ENCODE measurements at places on chromosomes 7 and 10.

GRCh38 chr7:132697003-132697402 lies 120.7 kb upstream of the PLXNA4 start:
- no peak for DNase-seq

- DNase-seq: no peak
Measured at GRCh38 chr10:31619531-31620061, 300.6 kb downstream of the ZEB1 start.

DNA sequence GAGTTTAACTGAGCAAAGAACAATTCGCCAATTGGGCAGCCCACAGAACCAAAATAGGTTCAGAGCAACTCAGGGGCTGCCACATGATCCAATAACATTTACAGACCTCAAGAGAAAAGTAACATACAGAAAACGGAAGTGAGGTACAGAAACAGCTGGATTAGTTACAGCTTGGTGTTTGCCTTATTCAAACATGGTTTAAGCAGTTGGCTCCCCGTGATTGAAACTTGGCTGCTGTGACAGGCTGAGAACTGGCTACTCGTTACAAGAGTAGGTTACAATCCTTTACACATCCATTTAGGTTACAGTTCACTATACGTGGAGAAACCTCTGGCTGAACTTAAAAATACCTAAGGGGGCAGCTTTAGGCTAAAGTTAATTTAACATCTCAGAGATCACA lies 673.1 kb upstream of the PHF14 start:
- DNase-seq: no peak

DNA sequence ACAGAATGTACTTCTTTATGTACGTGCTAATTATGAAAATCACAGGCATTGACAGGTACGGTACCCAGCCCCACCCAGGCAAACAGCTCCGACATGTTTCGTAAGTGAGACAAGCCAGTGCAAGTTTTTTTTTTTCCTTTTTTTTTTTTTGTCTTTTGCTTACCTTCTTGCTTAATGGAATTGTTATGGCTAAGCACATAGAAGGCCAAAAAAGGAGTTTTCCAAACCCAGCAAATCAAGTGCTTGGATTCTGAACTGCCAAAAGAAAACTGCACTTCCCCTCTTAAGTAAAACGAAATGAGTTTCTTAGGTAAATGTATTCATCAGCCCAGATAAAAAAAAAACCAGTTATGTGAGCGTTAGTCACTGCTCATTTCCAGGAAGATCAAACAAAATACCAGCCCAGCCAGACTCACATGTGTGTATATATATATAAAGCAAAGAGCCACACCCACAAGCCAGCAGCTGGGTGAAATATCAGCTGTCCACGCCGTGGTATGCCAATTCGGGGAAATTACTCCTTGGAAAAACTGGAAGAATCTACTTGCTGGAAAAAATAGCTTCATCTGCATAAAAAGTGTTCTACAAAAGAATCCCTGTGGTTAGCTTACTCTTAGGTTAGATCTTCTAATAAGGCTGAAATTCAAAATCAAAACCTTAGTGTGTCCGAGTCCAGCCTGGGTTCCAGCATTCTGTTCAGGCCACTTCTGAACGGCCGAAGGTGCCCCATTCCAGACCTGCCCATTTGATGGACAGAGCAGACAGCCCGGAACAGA lies 8.0 kb downstream of the KLF6 start:
- peak; percentile 40 for DNase-seq

DNA sequence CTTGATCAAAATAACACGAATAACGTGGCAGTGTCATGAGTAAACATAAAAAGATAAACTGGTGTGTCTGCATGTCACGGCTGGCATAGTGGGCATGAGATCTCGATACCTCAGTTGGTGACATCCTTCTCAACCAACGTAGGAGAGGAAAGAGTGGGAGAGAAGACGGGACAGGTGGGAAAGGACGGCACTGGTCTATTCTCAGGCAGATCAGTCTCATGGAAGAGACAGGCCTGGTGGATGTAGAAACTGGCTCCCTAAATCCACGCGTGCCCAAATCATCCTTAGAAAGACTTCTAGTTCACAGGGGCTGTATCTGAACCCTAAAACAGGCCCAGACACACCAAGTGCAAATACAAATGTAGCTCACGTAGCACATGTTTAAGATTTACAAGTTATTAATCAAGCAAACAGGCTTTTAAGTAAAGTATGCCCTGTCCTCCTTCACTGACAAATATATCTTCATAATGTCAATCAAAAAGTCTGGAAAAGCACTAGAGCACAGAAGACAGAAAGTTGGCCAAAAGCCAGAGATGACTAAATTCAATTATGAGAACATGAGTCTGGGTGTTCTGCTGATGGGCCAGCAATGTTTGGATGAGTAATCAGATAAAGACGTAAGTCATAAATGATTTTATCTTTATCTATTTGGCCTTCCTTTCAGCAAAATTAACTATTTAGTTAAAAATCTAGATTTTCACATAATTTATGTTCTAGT lies 56.3 kb downstream of the SFMBT2 start:
- no peak for DNase-seq

- DNase-seq: peak; percentile 32
Measured at GRCh38 chr10:32795598-32796183, 162.3 kb downstream of the ITGB1 start.

- DNase-seq: no peak
Measured at GRCh38 chr7:64581926-64582894, 19.3 kb upstream of the ZNF680 start.

DNA sequence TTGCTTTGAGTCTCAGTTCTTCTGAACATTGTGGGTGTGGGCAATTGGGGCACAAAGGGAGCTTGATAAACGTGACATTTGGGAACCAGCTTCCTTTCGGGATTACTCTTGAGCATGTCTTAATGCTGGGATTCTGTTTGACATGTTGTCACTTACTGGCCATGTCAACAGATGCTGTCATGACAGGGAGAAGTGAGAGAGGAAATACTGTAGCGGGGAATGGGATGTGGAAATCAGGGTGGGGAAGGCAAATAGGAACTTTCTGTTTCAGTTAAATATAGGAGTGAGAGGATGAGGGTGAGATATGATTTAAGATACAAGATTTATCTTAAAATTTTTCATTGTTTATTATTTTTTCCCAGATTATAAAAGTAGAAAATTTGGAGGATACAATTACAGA lies 83.9 kb downstream of the SEC23IP start:
- no peak for DNase-seq

GRCh38 chr10:99339077-99339476 lies 9.9 kb downstream of the CNNM1 start:
- peak; percentile 52 for DNase-seq

GRCh38 chr10:122974543-122975064 lies 5.6 kb upstream of the PSTK start:
- DNase-seq: no peak

DNA sequence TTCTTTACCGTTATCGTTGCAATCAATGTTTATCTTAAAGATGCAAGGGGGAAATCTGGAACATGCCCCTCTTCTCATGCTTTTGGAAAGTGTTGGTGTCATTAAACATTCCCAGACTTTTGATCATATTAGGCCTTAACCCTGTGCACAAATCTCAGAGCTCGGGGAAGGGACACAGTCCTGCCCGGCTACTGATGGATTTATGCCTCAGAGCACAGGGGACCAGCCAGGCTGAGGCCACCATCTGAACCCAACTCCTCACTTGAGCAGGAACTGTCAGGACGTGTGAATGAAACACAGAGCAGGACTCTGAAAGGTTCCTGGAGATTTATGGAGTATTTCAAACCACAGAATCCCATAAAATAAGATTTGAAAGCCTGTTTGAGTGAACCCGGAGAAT lies 132.0 kb upstream of the CXCL12 start:
- no peak for DNase-seq

DNA sequence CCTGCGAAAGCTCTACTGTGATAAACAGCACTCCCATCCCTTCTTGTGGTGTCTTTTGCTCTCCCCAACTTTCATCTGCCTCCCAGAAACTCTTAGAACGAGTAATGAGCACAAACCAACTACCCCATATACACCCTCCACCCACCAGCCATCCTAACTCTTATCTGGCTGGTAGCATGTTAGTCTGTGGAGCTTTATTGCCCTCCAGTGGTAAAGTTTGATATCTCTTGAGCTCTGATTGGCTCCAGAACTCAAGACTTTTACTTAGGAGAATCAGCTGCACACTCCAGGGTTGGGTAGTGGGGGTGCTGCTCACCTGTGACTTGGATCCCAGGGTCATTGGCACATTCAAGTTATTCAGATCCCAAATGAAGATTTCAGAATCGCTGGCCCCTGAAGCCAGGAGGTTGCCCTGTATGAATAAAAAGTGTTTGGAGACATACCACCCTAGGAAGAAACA lies 10.9 kb downstream of the SEC31B start:
- peak; percentile 66 for DNase-seq

GRCh38 chr7:22681312-22681711 lies 45.7 kb upstream of the IL6 start:
- DNase-seq: no peak

DNA sequence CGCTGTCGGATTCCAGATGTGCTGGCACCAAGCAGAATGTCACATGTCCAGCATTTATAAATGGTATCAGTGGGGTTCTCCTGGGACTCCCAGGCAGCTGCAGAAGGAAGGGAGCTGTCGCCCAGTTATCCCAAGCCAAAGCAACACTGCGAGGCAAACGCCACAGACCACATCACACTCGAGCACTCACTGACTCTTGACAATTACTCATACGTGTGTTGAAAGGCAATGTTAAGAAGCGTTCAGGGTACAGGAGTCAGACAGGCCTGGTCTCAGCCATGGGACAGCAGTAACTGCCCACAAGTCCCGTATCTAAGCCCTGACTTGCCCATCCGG lies 113.4 kb downstream of the DIP2C start:
- peak; percentile 72 for DNase-seq

DNA sequence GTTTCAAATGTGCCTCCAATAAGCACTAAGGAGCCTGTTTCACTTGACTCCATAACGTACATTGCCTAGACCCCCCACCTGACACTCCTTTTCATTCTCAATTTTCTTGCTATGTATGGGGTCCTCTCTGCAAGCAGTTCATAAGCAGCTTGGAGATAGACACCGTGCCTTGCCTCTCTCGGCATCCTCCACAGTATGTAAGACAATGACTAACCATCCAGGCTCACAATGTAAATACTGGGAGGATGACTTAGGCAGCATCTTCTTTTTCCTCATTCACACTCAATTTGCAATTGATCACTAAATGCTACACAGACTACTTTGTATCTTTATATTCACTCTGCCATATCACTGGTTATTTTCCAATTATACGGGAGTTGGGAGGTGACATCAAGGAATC lies 22.8 kb upstream of the CABCOCO1 start:
- no peak for DNase-seq

All from AG20443 (cell line).